Dermis microvascular lymphatic vessel endothelial cell (primary cell): ENCODE measurements at places on chromosomes 16 and 17. TPM values are rescaled to one million over a fixed set of nuclear protein-coding genes. Genes with fewer than 3 reads are reported as not detected.

C1QL1 gene
- under 0.01 and 0.13 TPM in 2 replicates for total RNA-seq

KRTAP9-4 gene
- total RNA-seq, result not detected in 2 replicates

KRT25 gene
- total RNA-seq, result not detected in 2 replicates

TNFRSF13B gene
- not detected in 2 replicates for total RNA-seq

UTS2R gene
- not detected in 2 replicates for total RNA-seq
